Activated CD8-positive, alpha-beta memory T cell treated with anti-CD3 and anti-CD28 coated beads, Interleukin-2, amount 50 U/mL, for 4 hours (primary cell): ENCODE measurements at places on chromosomes 1 and 21.

DNA sequence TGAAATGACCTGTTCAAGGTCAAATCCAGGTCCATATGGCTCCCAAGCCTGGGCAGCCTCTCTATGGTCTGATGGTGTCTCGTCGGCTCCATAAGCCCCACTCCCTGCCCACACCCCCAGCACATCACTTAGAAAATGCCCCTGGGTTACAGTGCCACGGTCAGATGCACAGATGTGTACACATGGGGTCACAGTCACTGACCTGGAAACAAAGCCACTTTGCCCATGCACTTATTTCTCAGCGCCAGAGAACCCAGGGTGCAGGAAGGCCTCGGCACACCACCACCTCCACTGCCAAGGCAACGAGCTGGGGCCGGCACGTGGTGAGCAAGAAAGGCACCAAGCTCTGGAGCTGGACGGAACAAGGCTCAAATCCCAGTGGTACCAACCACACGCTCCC is 24.7 kb downstream of the IFFO2 start:
- DNase-seq: no peak

DNA sequence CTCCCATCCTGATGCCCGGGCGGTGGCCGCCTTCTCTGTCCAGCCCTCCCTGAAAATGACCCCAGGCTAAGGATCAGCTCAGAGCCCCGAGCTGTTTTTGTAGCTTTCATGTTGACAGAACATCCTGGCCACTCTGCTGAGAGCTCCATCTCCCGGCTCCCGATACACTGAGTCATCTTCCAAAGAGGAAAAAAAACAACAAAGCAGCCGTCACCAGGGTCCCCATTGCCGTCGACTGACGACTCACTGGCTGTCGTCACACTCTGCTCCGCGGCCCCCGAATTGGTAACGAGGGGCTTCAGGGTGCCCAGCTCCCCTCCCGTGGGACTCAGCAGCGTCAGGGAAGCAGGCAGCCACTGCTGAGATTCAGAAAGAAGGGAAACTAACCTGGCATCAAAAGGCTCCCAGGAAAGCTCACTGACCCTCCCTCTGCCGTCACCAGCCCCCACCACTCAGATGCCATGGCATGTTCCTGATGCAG is 67.2 kb downstream of the CD46 start:
- no peak for DNase-seq

DNA sequence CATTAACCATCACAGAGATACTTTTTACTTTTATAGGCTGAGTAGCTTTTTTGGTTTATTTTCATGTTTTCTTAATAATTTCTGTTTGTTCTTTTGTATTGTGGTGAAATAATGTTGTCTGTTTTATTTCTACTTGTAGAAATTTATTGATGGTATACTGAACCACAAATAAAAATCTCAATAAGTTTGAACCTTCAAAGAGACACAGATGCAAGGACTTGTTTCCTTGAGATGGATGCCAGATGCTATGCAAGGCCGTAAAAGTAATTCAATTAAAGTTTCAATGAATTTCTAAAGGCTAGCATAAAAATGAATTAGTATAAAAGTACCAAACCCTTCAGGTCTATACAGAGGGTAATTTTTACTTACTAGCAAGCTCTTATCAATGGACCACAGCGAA is 873.5 kb downstream of the TTLL7 start:
- DNase-seq: no peak

DNA sequence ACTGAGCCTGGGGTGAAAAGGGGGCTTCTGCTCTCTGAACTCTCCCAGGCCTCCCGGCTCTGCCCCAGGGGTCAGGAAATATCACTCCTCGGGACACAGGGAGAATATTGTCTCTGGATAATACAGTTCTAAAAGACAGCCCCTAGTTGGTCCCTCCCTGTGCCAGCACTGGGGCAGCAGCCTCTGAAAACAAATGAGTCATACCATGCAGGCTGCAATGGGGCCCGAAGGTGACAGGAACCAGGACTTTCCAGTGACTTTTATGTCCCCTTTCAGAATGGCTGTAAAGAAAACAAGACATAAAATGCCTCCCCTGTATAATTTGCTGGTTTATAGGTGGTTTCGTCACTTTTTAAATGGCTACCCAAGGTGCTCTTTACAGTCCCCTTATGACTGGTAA is 360.0 kb downstream of the NPHP4 start:
- no peak for DNase-seq

GRCh38 chr1:212518188-212519054 is 85.7 kb downstream of the NENF start:
- no peak for DNase-seq

- no peak for DNase-seq
Observed at GRCh38 chr1:206690516-206690915, 5.8 kb downstream of the MAPKAPK2 start.

- DNase-seq: no peak
Observed at GRCh38 chr1:202255343-202255742, 61.7 kb downstream of the LGR6 start.

DNA sequence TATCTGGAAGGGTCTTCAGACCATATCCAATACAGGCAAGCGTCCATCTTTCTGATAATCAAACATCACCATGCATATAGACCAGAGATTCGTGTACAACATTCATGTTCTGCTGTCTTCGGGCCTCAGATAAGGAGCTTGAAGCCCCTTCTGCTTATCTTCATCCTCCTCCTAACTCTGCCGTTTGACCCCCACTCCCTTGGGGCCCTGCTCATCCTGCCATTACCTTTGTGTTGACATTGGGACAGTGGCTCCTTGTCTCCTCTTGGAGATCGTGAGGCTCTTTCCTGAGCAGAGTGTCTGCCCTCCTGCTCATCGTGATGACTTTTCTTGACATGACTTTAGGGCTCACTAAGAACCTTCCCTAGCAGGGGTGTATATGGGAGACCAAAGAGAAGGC is 37.3 kb downstream of the ACTL8 start:
- no peak for DNase-seq

DNA sequence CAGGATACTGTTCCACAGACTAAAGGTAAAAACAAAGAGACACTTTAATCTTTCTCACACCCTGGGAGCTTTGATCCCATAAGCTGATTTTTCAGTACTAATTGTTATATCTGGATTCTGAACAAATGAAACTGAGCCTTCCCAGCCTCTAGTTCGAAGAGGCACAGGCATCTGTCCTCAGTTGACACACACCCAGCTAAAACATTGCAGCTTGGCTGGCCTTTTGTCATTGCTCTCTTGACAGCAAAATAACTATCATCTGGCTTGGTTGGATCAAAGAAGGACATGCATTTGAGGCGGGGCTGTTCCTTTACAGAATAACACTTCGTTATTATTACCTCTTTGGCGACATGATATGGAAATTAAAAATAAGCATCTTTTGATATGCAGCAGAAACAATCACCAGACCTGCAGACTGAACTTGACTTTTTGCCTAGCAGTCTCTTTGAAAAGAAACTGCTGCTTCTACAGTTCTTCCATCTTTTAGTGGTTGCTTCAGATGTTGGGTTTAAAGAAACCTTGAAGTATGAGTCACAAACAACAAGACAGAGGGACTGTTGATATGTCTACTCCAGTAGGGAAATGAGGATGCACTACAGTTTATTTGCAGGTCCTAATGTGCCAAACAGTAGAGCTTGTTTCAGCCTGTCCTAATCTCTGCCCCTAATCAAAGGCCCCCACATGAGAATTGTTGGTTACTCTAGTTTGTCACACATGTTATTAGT is 166.5 kb downstream of the TPR start:
- DNase-seq: no peak

GRCh38 chr1:215835951-215836350 is 268.8 kb downstream of the KCTD3 start:
- no peak for DNase-seq

DNA sequence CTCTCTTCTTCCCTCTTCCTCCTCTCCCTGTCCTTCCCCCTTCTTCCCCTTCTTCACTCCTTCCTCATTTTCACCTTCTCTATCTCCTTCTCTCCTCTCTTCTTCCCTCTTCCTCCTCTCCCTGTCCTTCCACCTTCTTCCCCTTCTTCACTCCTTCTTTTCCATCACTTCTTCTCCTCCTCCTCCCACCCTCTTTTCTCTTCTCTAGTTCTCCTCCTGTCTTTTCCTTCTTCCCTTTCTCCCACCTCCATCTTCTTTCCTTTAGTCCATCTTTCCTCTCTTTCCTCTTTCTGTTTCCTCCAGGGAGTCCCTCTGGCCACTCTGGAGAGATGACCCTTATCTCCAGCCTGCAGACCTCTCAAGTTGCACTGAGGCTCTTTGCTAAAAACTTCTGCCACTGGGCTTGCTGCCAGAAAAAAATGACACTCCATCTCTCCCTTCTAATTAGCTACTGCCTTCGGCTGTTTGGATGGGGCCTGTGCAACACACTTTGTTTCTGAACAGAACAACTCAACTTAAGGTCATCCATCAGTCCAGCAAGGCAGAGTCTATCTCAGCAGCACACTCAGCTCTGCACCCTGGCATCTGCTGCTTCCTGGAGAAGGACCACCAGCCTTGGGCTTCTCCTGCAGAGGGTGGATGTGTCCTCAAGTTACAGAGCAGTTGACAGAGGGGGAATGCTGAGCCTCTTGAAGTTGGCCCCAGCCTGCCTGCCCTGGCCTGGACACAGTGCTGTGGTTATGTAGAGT is 538.8 kb downstream of the MATN1 start:
- DNase-seq: no peak

- DNase-seq: no peak
Observed at GRCh38 chr1:65172936-65173690, 25.1 kb downstream of the AK4 start.

DNA sequence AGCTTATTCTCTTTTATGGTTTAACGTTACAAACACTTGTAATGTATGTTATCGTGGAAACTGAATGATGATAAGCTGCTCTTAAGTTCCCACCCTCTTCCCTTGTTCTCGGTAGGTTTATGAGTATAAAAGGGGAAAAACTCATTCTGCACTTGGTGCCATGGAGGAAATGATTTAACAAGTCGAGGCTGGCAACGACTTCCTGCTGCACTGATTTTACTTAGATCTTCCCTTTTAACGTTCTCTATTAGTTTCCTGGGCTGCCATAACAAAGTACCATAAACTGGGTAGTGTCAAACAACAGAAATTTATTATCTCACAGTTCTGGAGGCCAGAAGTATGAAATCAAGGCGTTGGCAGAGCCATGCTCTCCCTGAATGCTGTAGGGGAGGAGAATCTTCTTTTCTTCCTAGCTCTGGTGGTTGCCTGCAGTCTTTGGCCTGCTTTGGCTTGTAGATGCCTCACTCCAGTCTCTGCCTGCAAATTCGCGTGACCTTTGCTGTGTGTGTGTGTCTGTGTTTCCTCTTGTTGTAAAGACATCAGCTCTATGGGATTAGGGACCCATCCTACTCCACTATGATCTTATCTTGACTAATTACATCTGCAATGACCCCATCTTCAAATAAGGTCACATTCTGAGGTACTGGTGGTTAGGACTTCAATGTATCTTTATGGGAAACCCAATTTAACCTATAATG is 26.3 kb downstream of the HUNK start:
- DNase-seq: no peak

DNA sequence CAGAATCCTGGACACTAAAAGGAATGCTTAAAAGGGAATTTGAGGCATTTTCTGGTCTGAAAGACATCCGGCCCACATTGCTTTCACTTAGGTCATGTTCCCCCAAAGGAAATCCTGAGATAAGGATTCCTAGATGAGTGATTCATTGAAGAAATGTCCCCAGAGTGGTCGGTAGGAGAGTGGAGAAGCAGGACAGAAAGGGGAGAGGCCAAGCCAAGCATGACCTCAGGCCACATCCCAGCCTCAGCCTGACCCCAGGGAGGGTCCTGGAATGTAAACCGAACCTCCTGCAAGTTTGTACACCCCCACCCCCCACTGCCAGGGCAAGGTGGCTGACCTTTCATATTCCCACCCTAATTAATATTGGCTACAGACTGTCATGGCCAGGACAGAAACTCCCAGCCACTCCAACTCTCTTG is 16.6 kb downstream of the HIVEP3 start:
- no peak for DNase-seq
